ENCODE measurements at places on chromosomes 16 and 17. TPM values are rescaled to one million over a fixed set of nuclear protein-coding genes. Genes with fewer than 3 reads are reported as not detected.
A peak's percentile ranks its signal among the peaks of the same experiment; 100 is the strongest.

SEPTIN12 gene
- total RNA-seq: not detected

DNA sequence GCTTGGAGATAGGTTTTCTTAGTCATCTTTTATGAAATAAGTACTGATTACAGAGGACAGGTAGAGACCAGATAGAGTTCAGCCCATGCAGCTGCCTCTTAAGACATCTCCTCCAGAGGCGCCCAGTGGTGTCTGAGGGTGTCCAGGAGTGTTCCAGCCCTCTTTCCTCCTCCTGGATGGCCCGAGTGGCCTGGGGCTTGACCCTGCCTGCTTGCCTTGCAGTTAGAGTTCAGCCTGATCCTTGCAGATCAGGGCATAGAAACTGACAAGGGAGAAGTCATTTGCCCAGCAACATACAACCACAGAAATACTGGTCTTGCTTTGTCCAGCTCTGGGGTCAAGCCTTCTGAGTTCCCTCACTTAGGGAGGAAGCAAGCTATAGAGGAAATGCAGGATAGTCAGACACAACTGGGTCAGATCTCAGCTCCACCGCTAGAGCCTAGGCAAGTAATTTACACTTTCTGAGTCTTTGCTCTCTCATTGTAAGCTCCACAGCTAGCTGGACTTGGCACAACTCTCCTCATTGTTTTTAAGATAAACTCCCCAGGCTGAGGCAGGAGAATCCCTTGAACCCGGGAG lies 3.6 kb upstream of the CCL1 start:
- DNase-seq: no peak

DNA sequence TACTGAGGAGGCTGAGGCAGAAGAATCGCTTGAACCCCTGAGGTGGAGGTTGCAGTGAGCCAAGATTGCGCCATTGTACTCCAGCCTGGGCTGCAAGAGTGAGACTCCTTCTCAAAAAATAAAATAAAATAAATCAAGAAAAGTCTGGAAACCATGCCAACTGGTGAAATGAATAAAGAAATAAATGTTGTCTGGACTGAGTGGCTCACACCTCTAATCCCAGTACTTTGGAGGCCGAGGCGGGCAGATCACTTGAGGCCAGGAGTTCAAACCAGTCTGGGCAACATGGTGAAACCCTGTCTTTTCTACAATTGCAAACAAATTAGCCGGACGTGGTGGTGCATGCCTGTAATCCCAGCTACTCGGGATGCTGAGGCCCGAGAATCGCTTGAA lies 744 bp upstream of the LRRC37A3 start:
- DNase-seq: no peak

GRCh38 chr16:79542237-79542774 lies 58.2 kb downstream of the MAF start:
- no peak for DNase-seq

DNA sequence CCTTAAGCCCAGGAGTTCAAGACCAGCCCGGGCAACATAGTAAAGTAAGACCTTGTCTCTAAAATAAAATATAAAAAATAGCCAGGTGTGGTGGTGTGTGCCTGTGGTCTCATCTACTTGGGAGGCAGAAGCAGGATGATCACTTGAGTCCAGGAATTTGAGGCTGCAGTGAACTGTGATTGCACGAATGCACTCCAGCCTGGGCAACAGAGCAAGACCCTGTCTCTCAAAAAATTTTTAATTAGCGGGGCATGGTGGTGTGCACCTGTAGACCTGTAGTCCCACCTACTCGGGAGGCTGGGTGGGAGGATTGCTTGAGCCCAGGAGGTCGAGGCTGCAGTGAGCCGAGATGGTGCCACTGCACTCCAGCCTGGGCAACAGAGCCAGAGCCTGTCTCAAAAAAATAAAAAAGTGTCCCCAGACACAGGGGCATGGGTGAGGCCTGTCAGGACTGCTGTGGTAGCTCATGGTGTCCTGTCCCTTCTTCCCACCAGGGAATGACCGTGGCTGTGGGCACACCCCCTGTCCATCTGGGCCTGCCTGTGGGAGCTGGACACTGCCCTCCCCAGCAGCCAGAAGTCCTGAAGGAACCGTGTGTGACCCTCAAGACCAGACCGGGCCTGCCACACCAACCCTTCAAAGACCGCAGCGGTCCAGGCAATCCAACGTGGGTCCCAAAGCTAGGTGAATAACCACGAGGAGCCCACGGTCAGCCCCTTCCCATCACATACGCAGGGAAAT lies 30.8 kb upstream of the GAA start:
- DNase-seq: no peak

NDUFAF8 gene
- total RNA-seq: 126 TPM

- DNase-seq: no peak
Measured at GRCh38 chr16:9755081-9755480, 427.1 kb downstream of the GRIN2A start.

GRCh38 chr17:31061678-31062077 lies 33.1 kb upstream of the NF1 start:
- DNase-seq: no peak

- DNase-seq: no peak
Measured at GRCh38 chr16:5738586-5738985, 641.0 kb upstream of the EEF2KMT start.

GRCh38 chr17:73548620-73549311 lies 95.5 kb downstream of the SDK2 start:
- DNase-seq: no peak

DNA sequence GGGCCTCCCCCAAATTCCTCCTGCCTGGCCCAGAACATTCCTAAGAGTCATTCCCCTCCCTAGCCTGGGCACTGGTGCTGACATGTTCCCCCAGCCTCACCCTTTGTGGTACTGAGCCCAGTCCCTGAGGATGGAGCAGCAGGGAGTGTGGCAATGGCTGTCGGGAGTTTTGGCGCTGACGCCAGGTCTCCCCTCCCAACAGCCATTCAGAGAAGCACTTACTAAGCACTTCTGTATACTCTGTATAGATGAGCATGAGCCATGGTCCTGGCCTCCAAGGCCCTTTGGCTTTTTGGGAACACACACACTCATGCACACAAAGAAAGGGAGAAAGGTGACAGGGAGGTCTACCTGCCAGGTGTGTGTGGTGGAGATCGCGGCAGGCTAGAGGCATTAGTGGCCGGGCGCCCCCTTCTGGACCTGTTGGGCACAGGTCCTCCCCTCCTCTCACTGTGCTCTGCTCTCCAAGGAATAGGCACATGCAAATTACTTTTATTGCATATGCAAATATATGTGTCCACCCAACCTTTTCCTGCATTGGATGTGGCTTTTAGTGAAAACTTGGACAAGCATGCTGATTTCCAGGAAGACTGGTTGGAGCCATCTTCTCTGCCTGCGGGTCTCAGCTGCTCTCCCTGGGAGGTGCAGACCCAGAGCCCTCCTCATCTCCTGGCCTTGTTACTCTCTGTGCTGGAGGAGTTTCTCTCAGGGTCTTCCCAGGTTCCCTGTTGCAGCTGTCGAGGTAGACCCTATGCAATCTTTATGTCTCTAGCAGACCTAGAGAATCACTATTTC lies 17.4 kb upstream of the C17orf107 start:
- peak; percentile 28 for DNase-seq

DNA sequence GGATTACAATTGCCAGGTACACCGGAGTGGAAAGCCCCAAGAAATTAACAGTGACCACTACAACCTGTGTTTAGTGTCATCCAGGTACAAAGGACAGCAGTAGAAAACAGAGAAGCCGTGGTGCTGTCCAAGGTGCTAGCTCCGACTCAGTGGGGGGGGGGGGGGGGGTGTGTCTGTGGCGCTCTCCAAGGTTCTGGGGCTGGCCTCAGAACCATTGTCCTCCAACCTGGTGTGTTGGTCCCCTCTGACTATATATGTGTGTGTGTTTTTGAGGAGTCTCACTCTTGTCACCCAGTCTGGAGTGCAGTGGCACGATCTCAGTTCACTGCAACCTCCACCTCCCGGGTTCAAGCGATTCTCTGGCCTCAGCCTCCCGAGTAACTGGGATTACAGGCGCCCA lies 5.8 kb upstream of the ZNF23 start:
- peak; percentile 12 for DNase-seq

DNA sequence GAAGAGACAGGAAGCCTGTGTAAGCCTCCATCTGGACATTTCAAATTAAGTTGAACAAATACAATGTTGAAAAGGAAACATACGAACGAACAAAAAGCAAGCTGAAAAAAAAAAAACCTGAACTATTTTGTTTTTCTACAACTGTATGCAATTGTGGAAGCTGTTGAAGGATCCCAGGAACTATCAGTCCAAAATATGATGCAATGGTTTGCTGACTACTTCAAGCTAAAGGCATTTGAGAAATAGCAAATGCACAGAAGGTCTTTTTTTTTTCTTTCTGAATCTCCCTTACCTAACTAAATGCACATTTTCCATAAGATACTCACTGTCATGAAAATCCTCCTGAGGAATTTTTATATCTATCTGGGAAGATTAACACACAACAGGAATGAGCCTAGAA lies 40.2 kb downstream of the MAF start:
- DNase-seq: no peak

CNTD1 gene
- total RNA-seq: 0.18 TPM

IL4R gene
- 8.1 TPM for total RNA-seq

- DNase-seq: no peak
Measured at GRCh38 chr17:80970044-80970761, 21.4 kb upstream of the CHMP6 start.

DNA sequence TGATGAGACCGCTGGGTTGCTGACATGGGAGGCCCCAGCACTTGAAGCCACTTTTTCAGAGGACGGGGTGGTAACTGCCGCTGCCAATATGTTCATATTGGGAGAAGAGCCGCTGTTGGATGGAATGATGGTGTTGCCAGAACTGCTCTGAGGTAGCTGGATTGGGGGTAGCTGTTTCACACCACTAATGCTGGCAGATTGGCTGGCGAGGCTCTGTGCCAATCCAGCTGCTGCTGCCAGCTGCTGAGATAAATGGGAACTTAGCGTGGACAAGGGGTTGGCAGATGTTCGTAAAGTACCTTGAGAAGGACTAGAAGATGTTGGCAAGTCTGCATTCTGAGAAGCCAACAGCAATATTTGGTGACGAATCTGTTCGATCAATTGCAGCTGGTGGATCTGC lies 10.0 kb downstream of the SALL1 start:
- DNase-seq: no peak

DNA sequence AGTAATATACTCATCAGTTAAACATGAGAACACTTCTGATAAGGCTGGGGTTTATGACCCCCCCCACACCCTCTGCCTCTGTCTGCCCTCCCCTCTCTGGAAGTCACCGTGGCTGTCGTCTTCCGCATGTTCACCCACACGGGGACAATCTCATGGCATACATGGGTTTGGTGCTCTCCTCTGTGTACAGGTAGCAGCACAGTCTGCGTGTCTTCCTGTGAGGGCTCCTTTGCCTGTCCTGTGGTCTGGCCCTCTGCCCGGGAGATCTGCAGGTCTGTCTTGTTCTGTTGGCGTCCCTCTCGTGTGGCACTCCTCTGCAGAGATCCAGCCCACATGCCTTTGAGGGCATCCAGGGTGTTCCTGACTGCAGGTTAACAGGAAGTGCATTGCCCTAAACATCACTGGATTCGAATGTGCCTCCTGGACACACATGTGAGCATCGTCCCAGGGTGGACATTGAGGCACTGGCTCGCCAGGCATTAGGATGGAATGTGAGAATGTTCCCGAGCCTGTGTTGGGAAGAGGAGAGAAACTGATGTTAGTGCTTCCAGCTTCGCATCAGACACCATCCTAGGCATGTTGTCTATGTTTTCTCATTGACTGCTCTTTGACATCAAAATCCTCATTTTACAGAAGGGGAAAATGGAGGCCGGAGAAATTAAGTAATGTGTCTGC lies 54.5 kb downstream of the NKD1 start:
- no peak for DNase-seq

- DNase-seq: no peak
Measured at GRCh38 chr17:58161566-58161965, 5.2 kb upstream of the OR4D2 start.

CMTM2 gene
- total RNA-seq: not detected

DNA sequence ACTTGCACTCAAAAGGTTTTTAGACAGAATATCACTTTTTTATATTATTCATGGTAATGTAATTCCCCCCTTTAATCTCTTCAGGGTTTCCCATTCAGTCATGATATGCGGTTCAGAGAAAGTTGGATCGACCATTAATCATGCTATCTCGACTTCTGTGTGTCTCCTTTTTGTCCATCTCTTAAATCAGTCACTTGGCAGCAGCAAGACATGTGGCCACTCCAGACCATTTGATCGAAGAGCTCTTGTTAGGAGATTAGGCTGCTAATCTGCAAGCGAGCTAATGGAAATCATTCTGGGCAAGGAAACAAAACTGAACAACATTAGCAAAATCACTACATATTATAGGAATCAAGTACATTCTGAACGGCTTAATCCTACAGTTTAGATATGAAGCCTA lies 449.9 kb downstream of the WWOX start:
- no peak for DNase-seq

GRCh38 chr16:23893986-23894385 lies 58.2 kb downstream of the PRKCB start:
- DNase-seq: no peak

TMEM98 gene
- 118 TPM for total RNA-seq

AIPL1 gene
- not detected for total RNA-seq

CDT1 gene
- 36.7 TPM for total RNA-seq

GRCh38 chr17:43224146-43224705 lies 4.2 kb downstream of the CCDC200 start:
- DNase-seq: peak; percentile 31

DNA sequence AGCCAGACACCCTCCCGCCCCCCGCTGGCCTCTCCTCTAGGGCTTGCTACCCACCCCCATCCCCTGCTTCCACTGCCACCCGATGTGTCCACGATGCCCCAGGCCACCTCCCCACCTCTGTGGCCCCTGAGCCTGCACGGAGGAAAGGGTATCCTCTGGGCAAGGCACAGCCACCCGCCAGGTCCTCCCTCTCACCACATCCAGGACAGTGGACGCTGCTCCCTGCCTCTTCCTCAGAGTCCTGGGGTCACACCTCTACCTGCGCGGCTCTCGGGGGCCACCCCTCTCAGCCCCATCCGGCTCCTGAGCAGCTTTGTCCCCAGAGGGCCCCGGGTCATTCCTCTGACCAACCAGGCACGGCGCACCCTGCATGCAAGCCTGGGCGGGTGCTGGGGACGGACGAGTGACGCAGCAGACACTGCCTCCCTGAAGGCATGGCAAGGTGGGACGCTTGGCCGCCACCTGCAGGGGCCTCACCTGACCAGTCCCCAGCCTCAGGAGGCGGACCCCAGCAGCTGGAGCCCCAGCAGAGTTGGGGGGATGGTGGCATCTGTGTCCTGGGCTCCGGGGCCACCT lies 24.8 kb downstream of the FLYWCH1 start:
- DNase-seq: no peak

DNA sequence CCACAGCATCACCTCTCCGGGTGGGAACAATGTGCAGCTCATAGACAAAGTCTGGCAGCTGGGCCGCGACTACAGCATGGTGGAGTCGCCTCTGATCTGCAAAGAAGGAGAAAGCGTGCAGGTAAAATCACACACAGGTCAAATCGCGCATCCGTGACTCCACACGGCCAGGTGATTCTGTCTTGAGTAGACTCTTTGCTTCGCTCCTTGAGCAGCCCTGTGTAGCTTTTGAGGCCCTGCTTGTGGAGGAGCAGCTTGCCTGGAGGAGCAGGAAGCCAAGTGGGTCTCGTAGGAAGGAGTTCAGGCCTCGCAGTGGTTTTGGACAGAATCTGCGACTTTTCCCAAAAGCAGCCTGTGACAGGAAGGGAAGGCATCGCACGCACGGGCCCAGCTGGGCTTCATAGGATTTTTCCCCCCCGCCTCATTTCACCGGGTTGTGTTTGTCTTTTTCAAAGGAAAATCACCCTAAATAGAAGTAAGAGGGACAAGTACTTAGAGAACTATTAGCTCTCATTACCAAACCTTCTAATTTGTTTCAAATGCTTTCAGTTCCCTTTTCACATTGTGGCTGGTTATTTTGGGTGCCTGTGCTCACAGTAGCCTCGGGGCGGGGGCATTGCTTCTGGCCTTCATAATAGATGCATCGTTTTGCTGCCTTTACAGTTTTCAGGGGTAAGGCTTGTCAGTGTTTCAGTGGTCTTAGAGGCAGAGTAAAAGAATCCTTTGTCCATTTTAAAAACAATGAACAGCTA lies 71.5 kb downstream of the SEC14L1 start:
- no peak for DNase-seq

Data from SJSA1 (cell line).